ENCODE measurements at places on chromosomes 2 and 18.

DNA sequence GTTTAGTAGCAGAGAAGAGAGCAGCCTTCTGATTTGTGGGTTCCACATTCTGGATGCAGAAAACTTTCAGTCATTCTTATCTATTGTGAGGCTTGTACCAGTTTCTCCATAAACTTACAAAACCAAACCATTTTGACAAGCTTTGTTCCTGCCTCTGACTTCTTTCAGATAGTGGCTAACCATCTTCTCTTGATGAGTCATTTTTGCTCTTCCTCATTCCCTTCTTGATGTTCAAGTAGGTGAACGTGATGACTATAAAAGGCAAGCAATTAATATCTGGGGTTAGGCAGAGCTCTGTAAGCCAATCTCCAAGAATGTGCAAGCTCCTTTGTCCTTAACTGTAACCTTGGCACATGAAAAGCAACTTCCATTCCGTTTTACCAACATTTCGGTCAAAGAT is 2083.1 kb upstream of the PIK3C3 start:
- no peak for DNase-seq

- no peak for DNase-seq
These were observed 5.6 kb upstream of the SGPP2 start for GRCh38 chr2:222418739-222419138.

- no peak for DNase-seq
These were observed 2.5 kb downstream of the TGFA start for GRCh38 chr2:70551167-70551566.

- DNase-seq: no peak
These were observed 214.2 kb downstream of the ICOS start for GRCh38 chr2:204150721-204151120.

GRCh38 chr2:178072383-178073301 is at the start of gene PDE11A:
Gene PDE11A, minus strand, starts transcription at chr2:178072777. Its CDS starts 340 bp downstream, at chr2:178072437.
- DNase-seq: peak; percentile 17
